ENCODE measurements at places on chromosomes 2 and 18.

DNA sequence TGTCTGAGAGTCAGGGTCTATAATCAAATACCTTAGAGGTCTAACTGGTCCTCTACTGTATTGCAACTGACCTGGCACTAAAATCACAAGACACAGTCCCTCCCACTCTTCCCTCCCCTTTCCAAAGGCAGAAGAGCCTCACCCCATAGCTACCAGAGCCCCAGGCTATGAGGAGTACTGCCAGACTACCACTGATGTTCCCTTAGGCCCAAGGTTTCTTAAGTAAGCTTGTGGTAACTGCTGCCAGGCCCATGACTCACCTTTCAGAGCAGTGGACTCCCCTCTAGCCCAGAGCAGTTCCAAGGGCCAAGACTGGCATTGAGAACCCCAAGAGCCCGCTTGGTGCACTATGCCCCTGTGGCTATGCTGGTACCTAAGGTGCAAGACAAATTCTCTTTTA is 1193.4 kb downstream of the DSC3 start:
- no peak for DNase-seq

DNA sequence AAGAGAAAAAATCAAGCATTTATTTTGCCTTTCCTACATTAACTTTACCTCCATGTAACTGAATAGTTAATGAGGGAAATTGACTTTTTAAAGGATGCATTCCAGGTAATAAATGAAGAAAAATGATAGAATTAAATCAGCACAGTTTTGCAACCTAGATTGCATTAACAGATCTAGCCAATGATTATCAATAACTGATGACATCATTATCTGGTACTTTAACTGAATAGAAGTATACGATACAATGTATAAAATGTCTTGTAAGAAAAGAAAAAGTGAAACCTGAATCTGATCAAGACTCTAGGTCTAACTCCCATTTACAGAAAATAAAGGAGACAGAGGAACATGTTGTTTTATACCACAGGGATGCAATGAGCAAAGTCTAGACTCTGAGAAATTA is 126.0 kb upstream of the XPO1 start:
- no peak for DNase-seq

DNA sequence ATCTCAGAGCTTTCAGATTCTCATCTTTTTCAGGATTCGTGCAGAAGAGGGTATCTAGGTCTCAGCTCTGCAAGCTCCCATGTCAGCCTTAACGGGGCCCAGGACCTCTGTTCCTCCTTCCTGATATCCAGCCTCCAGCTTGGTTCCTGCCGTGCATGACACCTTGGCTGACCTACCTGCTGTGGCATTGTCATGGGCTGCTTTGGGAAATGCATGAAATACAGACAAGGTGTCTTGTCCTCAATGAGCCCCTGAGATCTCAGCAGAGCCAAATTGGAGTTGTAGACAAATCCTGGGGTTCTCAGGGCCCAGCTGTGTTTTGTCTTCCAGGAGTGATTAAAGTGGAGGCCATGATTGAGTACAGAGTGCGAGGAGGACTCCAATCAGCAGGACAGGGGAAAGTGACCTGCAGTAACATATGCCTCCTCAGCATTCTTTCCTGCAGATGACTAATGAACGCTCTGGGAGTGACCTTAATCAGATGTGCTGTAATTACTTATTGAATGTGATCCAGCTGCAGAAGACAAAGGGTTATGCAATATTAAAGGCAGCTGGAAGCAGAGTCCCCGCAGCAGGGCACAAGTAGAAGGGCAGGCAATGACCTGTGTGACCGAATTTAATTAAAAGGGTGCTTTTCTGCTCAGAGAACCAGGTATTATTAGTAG is 141.1 kb downstream of the CCBE1 start:
- peak; percentile 85 for DNase-seq

DNA sequence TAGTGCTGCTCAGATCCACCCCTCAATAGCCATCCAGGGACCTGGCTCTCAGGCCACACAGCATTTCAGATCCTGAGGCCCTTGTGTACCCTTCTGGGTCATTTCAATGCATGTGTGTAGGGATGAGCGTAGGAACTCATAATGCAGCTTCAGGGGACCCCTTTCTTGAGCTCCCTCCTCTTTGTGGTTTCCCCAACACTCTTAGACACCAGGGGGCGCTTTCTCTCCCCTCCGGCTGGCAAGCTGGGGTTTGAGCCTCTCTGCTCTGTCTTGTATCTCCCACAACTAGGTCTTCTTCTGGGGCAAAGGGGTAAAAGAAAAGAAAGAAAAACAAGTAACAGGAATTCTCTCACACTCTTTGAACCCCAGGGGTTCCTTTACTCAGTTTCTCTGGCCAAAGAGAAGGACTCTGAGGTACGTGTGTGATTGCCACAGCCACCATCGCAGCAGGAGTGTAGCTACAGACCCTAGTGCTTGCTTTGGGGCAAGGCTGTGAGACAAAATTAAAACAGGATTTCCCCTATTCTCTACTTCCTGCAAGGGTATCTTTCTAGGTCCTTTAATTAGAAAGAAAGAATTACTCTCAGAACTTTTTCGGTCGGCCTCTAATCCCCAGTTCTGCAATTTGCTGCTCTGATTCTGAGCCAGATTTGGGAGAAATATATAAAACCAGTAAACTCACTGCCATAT is 38.0 kb downstream of the CABYR start:
- DNase-seq, result peak; percentile 16

GRCh38 chr2:242054406-242054805 is 184.9 kb downstream of the RTP5 start:
- DNase-seq, result no peak

DNA sequence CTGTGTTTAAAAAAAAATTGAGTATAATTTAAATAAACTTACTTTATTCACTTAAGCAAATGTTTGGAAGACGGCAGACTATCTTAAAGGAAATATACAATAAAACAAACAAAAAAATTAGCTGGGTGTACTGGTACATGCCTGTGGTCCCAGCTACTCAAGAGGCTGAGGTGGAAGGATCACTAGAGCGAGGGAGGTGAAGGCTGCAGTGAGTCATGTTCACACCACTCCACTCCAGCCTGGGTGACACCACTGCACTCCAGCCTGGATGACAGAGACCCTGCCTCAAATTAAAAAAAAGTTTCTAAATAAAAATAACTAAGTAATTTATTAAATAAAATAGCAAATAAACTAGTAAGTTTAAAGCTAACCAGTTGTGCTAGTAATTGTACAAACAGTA is 7.5 kb downstream of the PUM2 start:
- DNase-seq, result no peak

- DNase-seq, result no peak
Observed at GRCh38 chr2:45922577-45922988, 271.1 kb downstream of the PRKCE start.

DNA sequence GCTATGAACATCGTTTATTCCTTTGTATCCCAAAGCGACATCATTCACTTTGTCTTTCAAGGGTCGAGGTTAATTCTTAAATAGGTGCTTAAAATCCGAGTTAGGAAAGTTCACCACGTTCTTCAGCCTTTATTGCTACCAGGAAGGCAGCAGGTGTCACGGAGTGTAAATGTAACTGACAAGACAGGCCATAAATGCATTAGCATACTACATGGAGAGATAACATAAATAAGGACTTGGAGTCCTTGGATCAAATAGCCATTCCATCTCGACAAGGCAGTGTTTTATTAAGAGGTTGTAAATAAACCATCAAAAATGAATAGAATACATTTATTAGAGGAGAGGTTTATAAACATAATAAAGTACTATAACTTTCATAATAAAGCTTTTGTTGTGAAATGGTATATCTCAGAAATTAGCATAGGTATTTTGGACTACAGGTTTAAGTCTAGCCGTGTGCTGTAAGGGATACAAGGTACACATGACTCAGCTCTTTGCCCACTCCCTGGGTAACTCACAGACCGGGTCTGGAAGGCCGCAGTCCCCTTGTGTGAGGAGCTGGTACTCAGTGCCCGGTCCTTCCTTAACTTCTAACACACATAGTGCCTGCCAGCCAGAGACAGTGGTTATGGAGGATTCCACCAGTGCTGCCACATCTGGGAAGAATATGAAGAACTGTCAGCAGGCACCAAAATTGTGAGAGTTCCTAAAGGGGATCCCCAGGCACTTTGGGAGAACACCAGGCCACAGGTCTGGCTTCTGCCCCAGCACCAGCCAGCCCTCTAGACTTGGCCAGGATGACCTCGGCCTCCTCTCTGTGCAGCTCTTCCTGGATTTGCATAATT is 29.4 kb downstream of the CAPN13 start:
- DNase-seq, result no peak

DNA sequence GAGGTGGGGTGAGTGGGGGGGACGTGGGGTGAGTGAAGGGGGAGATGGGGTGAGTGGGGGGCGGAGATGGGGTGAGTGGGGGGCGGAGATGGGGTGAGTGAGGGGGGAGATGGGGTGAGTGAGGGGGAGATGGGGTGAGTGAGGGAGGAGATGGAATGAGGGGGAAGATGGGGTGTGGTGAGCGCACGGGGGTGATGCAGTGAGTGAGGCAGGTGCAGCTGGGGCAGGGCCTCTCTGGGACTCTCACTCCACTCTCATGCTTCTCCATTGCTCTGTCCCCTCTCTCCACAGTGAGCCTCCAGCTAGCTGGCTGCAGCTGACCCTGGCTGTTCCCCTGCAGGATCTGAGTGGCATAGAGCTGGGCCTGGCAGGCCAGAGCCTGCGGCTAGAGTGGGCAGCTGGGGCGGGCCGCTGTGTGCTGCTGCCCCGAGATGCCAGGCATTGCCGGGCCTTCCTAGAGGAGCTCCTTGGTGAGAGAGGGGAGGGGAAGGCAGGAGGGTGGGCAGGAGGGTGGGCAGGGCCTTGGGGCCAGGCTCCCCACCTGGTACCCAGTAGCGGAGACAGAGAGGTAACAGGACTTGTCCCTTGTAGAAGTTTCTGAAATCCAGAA is 13.9 kb upstream of the SLC4A3 start:
- no peak for DNase-seq

- DNase-seq, result peak; percentile 63
Observed at GRCh38 chr2:53755121-53755520, 12.5 kb upstream of the CHAC2 start.

GRCh38 chr18:36402765-36403396 is 105.4 kb downstream of the FHOD3 start:
- DNase-seq, result peak; percentile 78

DNA sequence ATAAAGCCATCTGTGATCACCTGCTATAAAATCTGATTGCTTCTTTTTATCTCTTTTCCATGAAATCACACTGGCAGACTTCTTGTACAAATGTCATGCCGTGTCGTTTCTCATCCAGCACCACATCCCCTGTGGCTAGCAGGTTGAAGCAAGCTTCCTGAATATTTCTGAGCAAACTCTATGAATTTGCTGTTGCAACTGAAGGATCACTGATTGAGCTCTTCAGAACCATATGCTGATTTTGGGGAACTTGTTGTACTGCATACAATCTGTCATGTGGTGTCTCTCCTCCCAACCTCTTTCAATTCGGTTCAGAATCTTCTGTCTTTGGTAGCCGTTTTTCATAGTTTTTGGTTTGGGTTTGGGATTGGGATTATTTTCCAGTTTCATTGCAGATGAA is 57.7 kb upstream of the RBMS1 start:
- DNase-seq, result peak; percentile 7

GRCh38 chr2:204425821-204426220 is 119.5 kb upstream of the PARD3B start:
- no peak for DNase-seq

GRCh38 chr18:34947711-34948125 is 93.5 kb upstream of the MAPRE2 start:
- DNase-seq, result peak; percentile 75

DNA sequence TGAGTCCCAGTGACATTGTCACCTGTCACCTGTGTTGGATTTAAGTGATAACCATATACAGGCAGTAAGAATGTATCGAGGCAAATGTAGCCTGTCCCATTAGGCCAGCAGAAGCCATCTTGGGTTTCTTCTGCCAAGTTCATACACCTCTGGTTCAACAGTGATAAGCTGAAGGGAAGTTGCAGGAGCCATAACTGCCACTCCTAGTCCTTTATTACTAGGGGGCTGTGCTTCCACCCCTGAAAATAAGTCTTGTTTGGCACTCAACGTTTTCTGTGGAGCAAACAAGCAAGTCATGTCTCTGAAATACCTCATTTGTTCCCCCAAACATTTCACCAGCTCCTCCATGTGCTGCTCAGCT is 58.1 kb upstream of the ALPP start:
- DNase-seq, result no peak

DNA sequence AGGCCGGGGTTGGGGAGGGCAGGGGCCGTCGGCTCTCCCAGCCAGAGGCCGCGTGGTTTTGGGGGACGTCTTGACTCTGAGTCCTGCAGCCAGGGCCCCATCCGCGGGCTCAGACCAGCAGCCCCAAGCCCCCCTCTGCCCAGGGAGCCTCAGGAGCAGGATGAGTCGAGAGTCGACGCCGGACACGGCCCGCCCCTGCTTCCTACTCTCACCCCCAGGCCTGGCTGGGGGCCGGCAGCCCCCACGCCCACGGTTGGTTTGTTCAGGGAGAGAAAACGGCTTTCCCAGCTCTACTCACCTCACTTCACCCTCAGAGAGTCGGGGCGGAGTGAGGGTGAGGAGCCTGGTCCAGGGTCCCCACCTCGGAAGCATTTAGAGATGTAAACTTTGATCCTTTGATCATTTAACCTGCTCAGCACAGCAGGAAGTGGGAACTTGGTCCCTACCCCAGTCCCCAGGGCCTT is 6.9 kb downstream of the SNORC start:
- DNase-seq, result no peak

GRCh38 chr2:108889907-108890306 is 99.1 kb downstream of the EDAR start:
- no peak for DNase-seq

DNA sequence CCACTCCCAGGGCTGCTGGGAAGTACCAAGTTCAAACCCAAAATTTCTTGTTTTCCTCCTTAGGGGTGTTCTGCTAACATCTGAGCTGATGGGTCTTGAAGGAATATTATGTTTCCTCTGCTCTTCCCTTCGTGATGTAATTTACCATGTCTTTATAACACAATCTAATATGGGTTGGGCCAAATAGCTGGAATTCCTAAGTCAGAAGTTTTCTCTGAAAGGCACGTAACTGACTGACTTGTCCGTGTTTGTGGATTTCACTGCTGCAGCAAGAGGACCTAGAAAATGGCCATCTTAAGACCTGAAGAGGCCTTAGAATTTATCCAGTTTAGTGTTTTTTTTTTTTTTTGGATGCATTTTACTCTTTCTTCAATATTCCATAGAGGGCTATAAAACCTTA is 256.7 kb downstream of the DCDC2C start:
- no peak for DNase-seq

- DNase-seq, result no peak
Observed at GRCh38 chr18:78242806-78243205, 736.8 kb upstream of the SALL3 start.

GRCh38 chr18:47970664-47971531 is 40.4 kb upstream of the SMAD2 start:
- no peak for DNase-seq

DNA sequence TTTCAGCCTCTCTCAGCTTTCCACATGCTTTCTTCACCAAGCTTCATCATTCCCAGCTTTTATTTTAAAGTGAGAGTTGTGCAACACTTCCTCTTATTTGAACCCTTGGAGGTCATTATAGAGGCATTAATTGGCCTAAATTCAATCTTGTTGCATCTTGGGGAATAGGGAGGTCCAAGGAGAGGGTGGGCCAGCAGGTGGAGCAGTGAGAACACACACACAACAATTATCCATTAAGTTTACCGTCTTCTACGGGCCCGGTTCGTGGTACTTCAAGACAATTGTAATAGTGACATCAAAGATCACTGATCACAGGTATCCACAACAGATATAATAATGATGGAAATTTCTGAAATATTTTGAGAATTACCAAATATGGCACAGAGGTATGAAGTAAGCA is 457.2 kb upstream of the SMIM21 start:
- no peak for DNase-seq

- DNase-seq, result peak; percentile 30
Observed at GRCh38 chr2:238235331-238235732, 4.5 kb downstream of the HES6 start.

- DNase-seq, result no peak
Observed at GRCh38 chr2:226763320-226763719, 36.3 kb downstream of the IRS1 start.
